ENCODE measurements at places on chromosomes 6 and 20.

GRCh38 chr6:142842418-142843261 is 102.3 kb downstream of the HIVEP2 start:
- ATAC-seq: peak; percentile 76

DNA sequence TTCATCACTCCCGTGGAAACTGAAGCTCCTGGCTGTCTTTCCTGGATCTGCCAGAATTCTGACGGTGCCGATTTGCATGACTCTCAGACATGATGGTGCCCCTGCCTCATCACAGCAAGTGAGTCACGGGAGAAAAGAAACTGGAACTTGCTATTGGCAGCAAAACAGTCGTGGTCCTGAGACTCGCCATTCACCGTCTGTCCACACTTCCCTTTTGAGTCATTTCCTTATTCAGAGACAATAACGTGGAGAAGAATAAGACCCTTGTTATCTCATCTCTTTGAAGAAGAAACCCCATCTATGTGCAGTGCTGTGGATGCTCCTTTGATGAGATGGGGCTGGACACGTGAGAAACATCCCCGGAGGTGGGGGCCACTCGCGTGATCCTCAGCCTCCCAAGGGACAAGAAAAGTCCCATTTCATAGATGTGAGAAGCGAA is 4.2 kb downstream of the GPR31 start:
- ATAC-seq: peak; percentile 59

GRCh38 chr6:47044397-47044796 is 2.3 kb upstream of the ADGRF1 start:
- ATAC-seq: no peak

DNA sequence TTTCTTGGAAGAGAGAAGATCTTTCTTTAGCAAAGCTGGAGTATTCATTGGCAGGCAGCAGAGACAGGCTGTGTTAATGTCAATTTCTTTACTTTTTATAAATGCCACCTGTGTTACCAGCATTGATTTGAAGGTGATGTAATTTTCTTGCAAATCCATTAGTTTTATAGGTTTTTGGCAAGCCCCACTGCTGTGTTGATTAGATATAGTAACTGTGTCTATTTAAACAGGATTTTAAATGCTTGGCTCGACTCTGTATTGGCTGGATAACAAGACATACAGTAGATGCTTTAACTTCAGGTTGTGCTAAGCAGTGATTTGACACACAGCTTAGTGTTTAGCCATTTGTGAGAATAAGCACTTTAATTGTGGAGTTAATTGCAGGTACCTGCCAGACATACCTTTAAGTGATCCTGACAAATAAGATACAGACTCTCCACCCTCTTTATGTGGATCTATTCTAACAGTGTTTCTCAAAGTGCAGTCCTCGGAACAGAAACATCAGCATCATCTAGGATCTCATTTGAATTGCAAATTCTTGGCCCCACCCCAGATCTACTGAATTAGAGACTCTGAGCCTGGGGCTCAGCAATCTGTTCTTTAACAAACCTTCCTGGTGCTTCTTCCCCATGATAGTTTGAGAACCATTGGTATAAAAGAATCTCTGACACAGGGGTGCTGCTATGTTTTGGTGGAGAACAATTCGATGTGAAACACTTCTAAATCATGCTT is 397.5 kb downstream of the HDGFL1 start:
- no peak for ATAC-seq

GRCh38 chr6:38273325-38273724 is 366.4 kb downstream of the BTBD9 start:
- ATAC-seq: no peak

DNA sequence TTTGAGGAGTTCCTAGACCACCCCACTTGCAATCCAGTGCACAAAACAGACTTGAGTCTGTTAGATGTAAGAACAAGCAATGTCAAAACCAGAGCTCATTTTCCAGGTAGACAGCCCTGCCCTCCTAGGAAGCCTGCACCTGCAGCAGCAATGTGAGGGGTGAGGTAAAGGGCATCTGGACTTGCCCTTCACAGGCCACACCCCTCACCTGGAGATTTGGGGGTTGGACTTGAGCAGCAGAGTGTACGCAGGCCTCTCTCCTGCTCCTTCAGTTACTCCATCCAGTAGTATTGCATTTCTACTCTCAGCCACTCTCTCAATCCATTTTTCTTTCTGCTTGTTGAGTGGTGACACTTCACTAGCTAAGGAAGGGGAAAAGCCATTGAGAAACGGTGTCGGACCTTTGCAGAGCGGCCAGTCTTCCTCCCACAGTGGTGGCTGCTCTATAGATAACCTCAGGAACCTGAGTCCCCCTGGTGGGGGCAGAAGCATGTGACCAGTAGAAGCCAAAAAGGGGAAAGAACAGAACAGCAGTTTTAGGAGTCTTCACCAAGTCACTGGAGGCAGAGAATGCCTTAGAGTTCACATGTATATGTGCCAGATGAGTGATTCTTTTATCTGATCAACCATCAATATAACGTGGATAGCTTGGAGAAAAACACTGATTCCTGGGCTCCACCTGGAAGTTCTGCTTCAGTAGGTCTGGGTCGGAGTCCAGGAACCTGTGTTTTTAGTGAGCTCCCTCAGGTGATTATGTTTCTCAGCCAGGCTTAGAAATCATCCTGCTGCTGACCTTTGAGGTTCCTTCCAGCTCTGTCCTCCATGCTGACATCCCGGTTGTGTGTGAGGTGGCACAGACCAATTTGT is 28.0 kb downstream of the ARFGEF2 start:
- ATAC-seq: no peak

- no peak for ATAC-seq
Measured at GRCh38 chr20:44093249-44093582, 93.8 kb downstream of the JPH2 start.

DNA sequence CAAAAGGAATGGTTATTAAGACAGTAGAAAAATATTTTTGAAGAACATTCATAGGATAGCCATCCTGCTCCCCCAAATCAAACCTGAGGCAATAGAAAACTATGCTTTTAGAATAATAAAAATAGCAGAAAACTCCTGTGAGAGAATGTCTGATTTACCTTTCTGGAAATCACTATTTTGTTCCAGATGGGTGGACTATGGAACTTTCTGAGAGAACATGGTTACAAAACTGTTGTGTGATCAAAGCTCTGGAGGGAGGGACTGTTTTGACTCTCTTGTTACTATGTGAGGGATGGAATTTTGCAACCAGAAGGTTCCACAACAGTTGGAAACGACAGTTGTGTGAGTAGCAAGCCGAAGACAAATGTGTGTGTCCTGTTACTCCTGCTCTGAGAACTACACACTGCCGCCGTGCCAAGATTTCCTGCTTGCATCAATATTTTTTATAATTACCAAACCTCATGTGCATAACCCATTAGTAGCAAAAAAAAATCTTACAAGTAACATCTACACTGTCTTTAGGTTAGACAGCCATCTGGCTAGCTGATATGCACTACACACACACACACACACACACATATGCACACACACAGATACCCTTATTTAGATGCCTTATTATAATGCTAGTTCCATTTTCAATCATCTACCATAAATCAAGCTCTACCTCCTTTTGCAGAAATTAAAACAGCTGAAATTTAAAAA is 11.0 kb upstream of the HIVEP1 start:
- ATAC-seq: no peak

- no peak for ATAC-seq
Measured at GRCh38 chr6:44538131-44538806, 150.8 kb downstream of the CDC5L start.

GRCh38 chr6:143123081-143123480 is 62.4 kb downstream of the AIG1 start:
- no peak for ATAC-seq

DNA sequence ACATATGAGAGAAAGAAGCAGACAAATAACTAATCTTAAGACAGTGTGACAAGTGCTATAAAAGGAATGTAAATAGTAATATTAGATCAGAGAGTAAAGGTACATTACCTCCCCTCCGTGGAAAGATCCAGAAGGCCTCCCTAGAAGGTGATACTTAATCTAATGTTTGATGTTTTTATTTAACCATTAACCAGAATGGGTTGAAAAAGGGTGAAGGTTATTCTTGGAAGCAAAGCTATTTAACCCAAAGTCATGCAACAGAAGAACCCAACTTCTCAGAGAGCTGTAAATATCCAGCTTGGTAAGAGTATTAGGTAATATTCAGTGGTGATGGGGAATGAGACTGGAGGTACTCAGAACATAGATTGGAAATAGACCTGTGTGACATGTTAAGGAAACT is 68.0 kb upstream of the HIVEP1 start:
- ATAC-seq: no peak

- ATAC-seq: no peak
Measured at GRCh38 chr6:83952830-83953229, 80.7 kb upstream of the MRAP2 start.
